ENCODE measurements at places on chromosomes 4 and X. TPM values are rescaled to one million over a fixed set of nuclear protein-coding genes. Genes with fewer than 3 reads are reported as not detected.

The DCX gene
- not detected for total RNA-seq

- no peaks in the 10 kb centered on the region for H3K27me3 ChIP-seq
- no peak overlapping the region for H3K27ac ChIP-seq
- H3K36me3 ChIP-seq: no peaks in the 10 kb centered on the region
- H3K4me1 ChIP-seq: no peaks in the 10 kb centered on the region
- DNase-seq: peak; percentile 14
- H3K4me3 ChIP-seq: no peak overlapping the region
Observed at GRCh38 chr4:48379587-48380180, 38.4 kb downstream of the SLAIN2 start.

The SH3TC1 gene
- 3.9 TPM for total RNA-seq

The ARMCX4 gene
- total RNA-seq: 3.6 TPM

GRCh38 chr4:1239141-1239949, 9.6 kb downstream of the CTBP1 start:
- H3K4me1 ChIP-seq: peaks cover 7% of the 10 kb centered on the region
- no peaks in the 10 kb centered on the region for H3K27me3 ChIP-seq
- peaks cover 45% of the 10 kb centered on the region for H3K36me3 ChIP-seq
- H3K27ac ChIP-seq: no peak overlapping the region

The SFRP2 gene
- total RNA-seq: 1.8 TPM

The FDCSP gene
- total RNA-seq: not detected

DNA sequence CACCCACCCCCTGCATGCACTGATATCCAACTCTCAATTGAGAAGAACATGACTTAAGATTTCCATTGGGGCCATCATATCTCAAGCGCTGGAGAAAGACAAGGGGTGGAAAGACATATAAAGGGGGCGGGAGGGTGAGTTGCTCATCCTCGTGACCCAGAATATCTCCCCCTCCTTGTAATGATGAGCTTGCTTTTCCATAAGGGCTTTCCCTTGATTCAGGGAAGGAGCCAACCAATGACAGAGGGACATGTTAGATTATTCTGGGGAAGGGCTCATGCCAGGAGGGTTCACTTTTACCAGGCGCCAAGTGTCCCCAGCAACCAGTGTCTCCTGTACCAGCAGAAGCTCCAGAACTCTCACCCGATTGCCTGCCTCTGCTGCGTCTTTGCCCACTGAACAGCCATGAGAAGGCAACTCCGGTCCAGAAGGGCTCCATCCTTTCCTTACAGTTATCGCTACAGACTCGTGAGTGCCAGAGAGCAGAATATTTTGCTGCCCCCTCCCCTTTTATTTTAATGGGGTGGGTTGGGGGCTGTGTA, at the start of gene ATP1B4:
Gene ATP1B4, plus strand, starts transcription at position 326 of the 542 bp plus-strand sequence. Its CDS starts 80 bp downstream, at position 406.
- H3K4me1 ChIP-seq: no peaks in the 10 kb centered on the region
- H3K36me3 ChIP-seq: no peaks in the 10 kb centered on the region
- H3K4me3 ChIP-seq: no peak within 1 kb of the TSS
- H3K27ac ChIP-seq: no peak within 1 kb of the TSS
- no peak for DNase-seq

- no peak overlapping the region for H3K27ac ChIP-seq
- H3K4me3 ChIP-seq: no peak overlapping the region
- no peaks in the 10 kb centered on the region for H3K36me3 ChIP-seq
- no peaks in the 10 kb centered on the region for H3K27me3 ChIP-seq
- DNase-seq: no peak
Observed at GRCh38 chr4:95499291-95499696, 49.5 kb downstream of the UNC5C start.

GRCh38 chrX:114051667-114052315, 532.1 kb upstream of the HTR2C start:
- no peaks in the 10 kb centered on the region for H3K27me3 ChIP-seq
- no peaks in the 10 kb centered on the region for H3K4me1 ChIP-seq
- DNase-seq: no peak
- no peak overlapping the region for H3K4me3 ChIP-seq

DNA sequence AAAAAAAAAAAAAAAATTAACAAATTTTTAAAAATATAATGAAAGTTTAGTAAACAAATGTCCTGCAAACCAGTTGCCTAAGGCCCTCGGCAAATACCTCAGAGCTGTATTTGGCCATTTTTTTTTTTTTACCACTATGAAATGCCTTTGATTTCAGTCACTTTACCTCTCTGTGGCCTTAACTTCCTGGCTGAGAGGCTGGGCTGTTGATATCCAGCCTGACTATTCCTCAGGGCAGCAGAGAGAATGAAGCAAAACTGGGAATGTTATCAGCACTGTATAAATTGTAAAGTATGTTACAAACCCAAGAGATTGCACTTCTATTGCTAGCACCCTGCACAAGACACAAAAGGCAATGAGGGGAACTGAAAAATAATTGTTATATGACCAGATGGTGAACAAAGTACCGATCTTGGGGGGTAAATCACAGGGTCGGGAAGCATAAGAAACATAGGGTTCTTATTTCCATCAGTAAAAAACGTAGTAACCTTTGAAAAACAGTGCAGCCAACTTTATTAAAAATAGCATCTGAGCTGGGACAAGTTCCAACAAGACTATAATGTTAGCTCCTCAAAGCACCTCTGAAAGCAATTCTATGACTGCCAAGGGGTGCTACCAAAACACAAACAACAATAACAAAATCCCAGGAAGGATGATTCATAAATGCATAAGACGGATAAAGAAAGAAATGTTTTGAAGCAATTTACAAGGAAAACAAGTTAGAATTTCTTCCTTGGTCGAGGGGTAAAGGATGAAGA, 18.1 kb downstream of the USP46 start:
- H3K27ac ChIP-seq: no peak overlapping the region
- H3K36me3 ChIP-seq: no peaks in the 10 kb centered on the region
- H3K27me3 ChIP-seq: no peaks in the 10 kb centered on the region
- H3K4me3 ChIP-seq: no peak overlapping the region
- peaks cover 10% of the 10 kb centered on the region for H3K4me1 ChIP-seq
- peak; percentile 80 for DNase-seq

The FGD1 gene
- total RNA-seq: 4.5 TPM

DNA sequence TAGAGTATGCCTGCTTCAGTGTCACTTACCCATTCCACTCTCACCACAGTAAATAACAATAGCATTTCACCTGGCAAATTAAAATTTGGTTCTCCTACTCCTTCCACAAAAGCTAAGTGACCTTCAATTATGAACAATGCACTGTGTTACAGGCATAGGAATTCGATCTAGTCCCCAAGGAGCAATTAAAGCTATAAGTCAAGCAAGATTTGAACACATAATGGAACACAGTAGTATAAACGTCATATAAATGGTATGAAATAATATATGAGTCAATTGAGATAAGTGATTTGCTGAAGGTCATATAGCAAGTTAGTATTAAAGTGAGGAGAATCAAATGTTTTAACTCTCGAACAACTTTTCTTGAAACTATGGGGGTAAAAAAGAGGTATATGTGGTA, 65.8 kb downstream of the ARAP2 start:
- no peaks in the 10 kb centered on the region for H3K36me3 ChIP-seq
- DNase-seq: no peak
- no peak overlapping the region for H3K4me3 ChIP-seq
- no peak overlapping the region for H3K27ac ChIP-seq
- no peaks in the 10 kb centered on the region for H3K4me1 ChIP-seq
- H3K27me3 ChIP-seq: no peaks in the 10 kb centered on the region

The ANXA3 gene
- 7.2 TPM for total RNA-seq

Data from fibroblast of lung (primary cell).